ENCODE measurements at places on chromosomes 11 and 22.

DNA sequence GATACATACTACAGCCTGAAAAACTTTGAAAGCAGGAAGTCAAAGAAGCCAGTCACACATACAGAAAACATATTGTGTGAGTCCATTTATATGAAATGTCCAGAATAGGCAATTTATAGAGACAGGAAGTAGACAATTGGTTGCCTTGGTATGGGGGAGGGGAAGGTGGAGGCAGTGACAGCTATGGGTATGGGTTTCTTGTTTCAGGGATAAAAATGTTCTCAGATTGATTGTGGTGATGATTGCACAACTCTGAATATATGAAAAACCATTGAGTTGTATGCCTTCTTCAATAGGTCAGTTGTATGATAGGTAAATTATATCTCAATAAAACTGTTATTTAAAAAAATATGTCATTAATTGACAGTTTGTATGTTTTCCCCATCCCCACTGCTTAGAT lies 137.6 kb downstream of the SNX19 start:
- no peak for DNase-seq

DNA sequence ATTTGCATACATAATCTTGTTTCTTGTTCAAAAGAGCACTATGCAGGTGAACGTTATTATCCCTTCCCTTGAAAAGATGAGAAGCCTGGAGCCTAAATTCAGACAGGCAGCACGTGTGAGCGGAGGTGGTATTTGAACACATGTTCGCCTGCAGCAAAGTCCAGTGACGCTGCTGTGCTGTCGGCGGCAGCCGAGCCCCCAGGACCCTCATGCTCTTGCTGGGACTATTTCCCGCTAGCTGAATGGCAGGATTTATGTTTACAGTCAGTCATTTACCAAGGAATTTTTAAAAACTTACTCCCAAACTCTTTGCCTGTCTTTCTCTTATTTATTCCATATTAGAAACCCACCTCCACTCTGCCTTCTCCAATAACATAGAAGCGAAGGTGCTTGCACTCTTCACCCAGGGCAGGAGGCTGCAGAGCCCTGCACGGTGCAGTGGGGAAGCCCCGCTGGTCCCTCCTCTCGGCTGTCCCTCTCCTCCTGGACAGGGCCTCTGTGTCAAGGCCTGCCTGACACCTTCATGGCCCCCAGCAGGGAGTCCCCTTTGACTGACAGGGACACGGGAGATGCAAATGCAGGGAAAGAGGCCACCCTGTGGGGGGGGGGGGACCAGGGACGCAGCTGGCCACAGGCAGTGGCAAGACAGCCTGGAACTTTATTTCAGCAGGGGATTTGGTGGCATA lies 528.5 kb upstream of the B3GAT1 start:
- no peak for DNase-seq

- no peak for DNase-seq
Observed at GRCh38 chr11:112558691-112559090, 298.0 kb upstream of the PLET1 start.

GRCh38 chr11:122697636-122698167 lies 42.2 kb downstream of the UBASH3B start:
- DNase-seq = peak; percentile 55

DNA sequence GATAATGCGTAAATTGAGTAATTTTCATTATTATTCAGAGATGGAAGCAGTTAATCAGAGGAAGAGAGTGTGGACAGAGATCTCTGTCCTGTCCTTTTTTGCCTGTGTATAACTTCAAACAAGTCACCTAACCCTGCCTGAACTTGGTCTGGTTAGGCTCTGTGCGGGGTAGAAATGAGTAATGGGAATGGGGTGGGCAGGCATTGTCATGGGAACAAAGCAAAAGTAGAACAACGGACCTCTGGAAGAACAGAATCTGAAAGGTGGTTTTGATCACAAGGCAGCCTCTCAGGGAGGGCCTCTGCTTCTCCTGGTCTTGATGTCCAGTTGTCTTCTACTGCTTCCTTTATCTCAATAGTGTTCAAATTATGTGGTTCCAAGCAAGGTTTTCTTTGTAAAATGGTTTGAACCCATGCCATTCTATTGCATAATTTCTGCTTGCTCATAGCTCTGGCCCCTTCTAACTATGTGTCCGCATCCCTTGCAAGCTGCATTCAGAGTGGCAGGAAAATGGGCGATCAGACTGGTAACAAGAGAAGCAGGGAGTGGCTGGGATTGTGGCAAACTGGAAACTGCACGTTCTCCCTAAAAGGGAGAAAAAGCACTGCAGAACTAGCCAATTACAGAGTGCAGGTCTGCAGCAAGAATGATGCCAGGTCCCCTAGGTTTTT lies 76.1 kb downstream of the PRR5L start:
- DNase-seq = no peak

- DNase-seq = no peak
Observed at GRCh38 chr22:25488244-25489020, 76.0 kb upstream of the GRK3 start.

GRCh38 chr11:17077240-17077519 lies 287 bp downstream of the RPS13 start:
- DNase-seq = no peak

- DNase-seq = no peak
Observed at GRCh38 chr11:76008474-76008873, 193.5 kb downstream of the UVRAG start.

DNA sequence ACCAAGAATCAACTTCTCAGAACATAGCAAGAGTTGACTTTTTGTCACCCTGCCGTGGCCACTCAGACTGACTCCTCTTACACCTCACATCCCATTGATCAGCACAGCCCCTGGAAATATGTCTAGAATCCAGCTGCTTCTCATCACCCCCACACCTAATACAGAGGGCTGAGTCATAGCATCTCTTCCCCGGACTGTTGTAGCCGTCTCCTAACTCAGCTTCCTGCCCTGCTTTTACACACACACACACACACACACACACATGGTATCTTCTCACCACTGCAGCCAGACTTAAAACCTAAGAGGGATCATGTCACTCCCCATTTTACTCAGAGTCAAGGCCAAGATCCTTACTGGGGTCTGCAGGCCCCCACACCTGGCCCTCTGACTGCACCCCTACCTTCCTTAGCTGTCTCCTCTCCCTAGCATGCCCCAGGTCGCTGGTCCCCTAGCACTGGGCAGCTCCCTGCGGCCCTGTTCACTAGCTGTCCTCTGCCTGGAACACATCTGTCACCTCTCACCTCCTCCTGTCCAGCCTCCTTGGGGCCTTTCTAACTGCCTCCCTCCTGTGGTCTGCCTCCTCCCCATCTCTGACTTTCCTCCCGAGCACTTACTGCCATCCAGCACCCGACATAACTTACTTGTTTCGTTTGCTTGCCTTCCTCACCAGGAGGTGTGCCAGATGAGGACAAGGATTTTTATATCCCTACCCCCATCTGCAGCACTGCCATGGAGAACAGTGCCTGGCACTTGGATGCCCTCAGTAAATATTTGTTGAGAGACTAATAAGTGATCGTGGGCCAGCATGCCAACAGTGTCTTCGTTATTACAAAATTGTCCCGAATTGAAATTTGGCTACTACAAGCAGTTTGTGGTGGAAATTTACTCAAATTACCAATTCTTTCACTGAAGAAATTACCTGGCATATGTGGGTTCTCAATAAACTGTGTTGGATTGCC lies 61.9 kb downstream of the BMAL1 start:
- DNase-seq = peak; percentile 50

DNA sequence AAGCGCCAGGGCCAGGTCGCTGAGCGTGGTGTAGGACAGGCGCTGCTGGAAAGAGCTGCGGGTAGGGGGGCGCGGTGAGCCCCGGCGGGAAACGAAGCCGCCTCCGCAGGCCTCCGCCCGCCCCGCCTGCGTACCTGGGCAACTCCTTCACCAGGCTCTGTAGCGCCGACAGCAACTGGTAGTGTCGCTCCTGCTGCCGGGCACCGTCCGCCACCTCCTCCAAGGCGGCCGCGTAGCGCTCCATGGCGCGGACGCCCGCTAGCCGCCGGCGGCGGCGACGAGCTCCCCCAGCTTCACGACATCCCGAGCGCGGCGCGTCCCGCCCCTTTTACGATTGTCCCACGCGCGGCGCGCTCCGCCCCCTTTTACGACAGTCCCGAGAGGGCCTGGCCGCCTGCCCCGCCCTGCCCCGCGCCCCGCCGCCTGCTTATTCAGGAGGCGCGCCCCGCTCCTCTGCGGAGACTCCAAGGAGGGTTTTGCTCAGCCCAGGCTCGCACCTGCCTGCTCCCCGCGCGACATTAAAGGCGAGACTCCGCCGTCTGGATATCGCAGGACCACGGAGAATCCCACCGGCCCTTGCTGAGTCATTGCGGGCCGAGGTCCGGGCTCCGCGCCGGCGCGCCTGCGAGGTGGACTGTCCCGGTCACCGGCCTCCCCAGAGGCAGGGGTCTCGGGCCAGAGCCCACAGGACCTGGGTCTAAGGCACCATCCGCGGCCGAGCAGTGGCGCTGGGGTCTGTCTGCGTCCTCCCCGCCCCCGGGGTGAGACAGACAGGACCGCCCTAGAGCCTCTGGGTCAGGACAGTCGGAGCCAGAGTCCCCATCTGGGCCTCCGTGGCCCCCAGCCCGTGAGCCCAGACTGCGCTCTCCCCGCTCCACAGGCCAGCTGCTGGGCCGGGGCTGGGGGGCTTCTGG lies at the start of gene DGCR6L:
DGCR6L (minus strand) TSS at position 316 of the 914 bp plus-strand sequence; CDS start at position 244, 72 bp downstream.
- DNase-seq = peak; percentile 88

GRCh38 chr11:128894286-128894681 lies 3.1 kb downstream of the KCNJ5 start:
- no peak for DNase-seq

- no peak for DNase-seq
Observed at GRCh38 chr11:125494974-125495725, 915 bp downstream of the FEZ1 start.

DNA sequence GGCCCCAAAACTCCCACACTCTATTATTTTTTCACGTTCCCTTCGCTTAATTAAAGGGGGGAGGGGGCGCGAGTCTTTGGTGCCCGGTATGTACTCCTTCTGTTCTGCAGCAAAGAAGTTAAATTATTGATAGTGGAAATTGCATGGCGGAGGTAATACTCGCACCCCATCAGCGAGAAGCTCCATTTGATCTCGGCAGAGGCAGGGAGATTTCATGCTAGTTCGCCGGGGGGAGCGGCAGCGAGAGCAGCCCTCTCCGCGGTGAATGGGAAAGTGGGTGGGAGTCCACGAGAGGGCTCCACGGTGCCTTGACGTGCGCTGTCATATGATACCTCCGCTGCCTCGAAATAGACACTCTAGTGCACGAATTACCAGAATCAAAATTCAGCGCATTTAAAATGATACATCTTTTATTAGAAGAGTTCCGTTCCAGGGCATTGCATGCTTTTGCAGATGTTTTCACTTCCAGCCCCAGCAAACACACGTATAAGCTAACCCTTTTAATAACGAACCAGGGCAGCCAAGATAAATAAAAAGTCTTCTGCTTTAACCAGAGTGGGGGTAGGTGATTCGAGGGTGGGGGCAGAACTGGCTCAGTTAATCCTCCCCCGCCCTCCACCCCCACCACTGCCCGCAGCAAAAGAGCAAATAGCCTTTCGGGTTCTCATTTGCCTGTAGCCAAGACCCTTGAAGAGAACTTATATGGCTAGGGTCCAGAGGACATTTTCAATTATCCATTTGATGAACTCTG lies 1.3 kb upstream of the BDNF start:
- no peak for DNase-seq

- no peak for DNase-seq
Observed at GRCh38 chr22:18095101-18095805, 15.4 kb upstream of the TUBA8 start.

- DNase-seq = no peak
Observed at GRCh38 chr11:134372961-134373360, 39.1 kb downstream of the B3GAT1 start.

GRCh38 chr11:13429836-13430235 lies 33.2 kb downstream of the BTBD10 start:
- no peak for DNase-seq

GRCh38 chr11:96620464-96621044 lies 230.7 kb downstream of the JRKL start:
- no peak for DNase-seq

GRCh38 chr11:78993802-78994430 lies 419.3 kb upstream of the NARS2 start:
- no peak for DNase-seq

DNA sequence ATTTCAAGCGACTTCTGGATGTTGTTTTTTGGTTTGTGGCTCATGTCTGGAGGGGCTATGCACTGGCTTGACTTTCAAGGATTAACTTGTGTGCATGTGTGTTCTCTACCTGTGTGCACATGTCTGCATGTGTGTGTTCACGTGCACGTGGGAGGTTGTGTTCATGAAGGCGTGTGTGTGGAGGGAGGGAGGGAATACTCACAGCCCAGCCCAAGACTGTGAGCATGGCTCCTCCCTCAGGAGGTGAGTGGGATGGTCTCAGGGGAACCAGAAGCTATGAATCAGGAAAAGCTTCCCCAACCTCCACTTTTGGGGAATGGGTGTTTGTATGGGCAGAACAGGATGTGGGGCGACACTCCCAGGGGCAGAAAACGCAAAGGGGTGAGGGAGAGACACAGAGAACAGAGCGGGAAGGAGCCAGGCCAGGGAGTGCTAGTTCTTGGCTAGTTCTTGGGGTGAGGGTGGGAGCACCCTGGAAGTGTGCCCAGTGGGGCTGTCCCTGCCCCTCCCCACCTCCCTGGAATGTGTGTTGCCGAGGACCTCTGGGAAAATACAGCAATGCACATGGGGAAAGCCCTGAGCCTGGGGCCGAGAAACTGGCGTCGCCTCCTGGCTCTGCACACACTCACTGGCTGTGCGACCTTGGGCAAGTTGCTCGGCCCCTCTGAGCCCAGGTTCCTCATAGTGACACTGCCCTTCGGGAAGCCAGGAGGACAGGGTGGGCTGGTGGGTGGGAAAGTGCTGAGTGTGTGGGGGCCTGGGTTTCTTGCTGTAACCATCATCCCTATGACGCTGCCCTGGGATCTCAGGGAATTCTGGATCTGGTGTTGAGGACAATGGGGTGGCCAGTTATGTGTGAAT lies 16.9 kb upstream of the ALX4 start:
- no peak for DNase-seq

DNA sequence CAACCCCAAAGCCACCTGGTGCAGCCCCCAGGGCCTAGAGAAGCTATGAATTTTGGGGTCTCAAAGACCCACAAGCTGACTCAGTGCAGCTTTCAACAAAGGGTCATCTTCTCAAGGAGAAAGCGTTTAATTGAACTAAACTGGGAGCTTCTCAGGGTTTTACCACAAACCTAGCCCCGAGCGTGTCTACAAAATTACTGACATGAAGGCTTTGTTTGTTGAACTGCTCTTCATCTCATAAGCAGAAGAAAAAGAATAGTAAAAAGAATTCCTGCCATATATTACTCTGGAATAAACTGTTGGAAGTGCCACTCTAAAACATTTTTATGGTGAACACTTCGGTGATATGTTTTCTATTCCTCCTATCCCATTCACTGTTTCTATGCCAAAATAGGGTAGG lies 50.8 kb upstream of the INCENP start:
- DNase-seq = no peak

DNA sequence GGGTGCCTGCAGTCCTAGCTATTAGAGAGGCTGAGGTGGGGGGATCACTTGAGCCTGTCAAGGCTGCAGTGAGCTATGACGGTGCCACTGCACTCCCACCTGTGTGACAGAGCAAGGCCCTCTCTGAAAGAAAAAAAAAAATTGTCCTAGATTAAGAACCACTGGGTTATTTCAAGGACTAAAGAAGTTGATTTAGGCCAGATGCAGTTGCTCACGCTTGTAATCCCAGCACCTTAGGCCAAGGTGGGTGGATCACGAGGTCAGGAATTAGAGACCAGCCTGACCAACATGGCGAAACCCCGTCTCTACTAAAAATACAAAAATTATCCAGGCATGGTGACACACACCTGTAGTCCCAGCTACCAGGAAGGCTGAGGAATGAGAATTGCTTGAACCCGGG lies 129.0 kb downstream of the MRTFA start:
- no peak for DNase-seq

All from GM12864 (cell line).